ENCODE measurements at places on chromosomes 12 and 14.

DNA sequence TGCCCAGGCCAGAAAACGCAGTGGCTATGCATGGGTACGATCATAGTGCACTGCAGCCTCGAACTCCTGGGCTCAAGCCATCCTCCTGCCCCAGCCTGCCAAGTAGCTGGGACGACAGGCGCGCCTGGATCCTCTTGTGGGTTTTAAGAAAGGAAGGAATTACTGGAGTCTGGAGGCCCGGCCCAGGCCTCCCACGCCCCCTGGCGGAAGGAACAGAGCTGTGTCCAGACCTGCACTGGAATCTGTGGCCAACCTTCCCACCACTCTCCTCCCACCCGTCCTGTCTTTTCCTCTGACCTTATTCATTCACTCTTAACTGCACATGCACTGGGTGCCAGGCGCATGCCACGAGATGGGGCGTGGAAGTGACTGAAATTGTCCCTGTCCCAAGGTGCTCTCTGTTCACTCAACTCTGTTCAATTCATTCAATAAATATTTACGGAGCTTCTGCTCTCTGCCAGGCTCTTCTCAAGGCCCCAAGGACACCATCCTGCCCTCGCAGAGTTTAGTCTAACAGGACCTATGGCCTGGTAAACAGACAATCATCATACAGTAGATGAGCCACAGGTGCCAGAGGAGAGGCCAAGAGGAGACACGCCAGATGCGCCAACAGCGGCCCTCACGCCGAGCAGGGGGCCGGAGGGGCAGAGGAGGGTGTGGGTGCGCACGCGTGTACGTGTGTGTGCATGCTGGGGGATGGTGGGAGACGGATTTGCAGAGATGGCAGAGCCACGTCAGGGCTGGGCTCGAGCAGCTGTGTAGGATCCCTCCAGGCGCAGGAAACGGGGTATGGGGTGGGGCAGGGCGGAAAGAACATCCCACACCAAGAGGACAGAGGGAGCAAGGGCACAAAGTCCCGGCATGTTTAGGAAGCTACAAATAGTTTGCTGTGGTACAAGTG is 13.7 kb upstream of the TMEM106C start:
- DNase-seq: peak; percentile 94

DNA sequence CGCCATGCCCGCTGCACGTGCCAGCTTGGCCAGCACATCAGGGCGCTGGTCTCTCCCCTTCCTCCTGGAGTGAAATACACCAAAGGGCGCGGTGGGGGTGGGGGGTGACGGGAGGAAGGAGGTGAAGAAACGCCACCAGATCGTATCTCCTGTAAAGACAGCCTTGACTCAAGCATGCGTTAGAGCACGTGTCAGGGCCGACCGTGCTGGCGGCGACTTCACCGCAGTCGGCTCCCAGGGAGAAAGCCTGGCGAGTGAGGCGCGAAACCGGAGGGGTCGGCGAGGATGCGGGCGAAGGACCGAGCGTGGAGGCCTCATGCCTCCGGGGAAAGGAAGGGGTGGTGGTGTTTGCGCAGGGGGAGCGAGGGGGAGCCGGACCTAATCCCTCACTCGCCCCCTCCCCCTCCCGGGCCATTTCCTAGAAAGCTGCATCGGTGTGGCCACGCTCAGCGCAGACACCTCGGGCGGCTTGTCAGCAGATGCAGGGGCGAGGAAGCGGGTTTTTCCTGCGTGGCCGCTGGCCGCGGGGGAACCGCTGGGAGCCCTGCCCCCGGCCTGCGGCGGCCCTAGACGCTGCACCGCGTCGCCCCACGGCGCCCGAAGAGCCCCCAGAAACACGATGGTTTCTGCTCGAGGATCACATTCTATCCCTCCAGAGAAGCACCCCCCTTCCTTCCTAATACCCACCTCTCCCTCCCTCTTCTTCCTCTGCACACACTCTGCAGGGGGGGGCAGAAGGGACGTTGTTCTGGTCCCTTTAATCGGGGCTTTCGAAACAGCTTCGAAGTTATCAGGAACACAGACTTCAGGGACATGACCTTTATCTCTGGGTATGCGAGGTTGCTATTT is 914 bp upstream of the CCND2 start:
- peak; percentile 87 for DNase-seq

DNA sequence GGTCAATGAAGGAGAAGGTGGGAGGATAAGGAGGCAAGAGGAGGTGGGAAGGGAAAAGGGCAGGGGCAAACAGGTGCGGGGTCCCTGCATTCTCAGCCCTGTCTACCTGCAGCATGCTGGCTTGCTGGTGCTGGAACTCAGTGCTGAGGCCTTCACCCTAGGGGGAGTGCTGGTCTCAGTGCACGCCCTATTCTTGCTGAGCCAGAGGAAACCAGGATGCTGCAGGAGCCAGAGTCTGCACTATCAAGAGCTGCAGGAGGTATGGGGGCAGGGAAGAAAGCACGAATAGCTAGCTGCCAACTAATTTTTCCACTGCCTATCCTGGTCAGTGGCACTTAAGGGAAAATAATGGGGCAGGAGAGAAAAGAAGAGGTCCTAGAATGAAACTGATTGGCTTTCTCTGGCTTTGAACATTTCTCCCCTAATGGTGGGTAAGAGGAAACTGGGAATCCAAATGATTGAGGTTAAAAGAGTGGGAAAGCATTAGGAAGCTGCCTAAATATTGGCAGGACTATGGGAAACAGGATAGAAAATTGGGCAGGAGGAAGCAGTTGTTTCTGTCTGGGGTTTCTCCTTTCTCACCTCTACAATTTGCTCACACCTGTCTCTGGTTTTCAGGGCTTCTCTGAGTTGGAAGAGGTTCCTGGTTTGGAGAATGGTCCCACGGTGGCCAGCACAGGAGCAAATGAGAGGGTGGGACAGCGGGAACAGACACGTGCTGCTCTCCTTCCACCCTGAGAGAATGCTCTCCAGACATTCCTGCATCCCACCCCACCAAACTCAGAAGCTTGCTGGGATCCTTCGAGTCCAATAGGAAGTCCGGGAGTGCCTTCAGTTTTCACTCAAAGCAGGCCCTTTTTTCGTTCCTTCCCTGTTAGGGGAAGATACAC is 1.9 kb downstream of the TMEM253 start:
- DNase-seq: no peak

DNA sequence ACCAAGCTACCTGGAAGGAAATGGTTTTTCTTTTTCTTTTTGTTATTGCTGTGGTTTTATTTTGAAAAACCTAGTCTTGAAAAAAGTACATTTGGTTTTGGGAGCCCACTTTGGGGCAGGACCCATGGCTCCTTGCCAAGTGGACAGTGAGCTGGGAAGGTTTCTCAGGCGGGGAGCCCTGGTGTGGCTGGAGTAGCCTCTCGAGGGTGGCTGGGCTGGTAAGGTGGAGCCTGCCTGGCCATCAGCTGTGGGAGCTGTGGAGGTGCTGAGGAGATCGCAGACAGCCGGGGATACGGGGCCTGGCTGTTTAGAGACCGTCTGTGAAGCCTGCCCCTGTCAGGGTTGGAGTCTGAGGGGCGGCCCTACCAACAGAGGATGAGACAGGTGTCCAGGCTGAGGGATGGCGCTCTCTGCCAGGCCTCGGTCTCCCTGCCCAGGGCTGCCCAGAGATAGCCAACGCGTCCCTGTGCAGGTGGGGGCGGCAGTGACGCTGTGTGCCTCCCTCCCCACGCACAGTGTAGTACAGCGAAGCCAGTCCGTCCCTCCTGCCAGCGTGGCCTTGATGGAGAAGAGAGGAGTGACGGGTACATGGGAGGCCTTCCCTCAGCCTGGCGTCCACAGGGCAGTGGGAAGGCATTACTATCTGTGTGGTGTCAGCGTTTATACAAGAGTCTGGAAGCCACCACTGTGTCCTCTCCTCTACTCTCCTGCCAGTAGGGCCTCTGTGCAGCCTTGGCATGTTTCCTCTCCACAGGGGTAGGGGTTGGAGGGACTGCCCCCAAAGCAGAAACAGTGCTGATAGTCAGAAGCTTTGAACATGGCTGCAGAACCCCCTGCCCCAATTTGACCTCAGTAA is 5.9 kb downstream of the RIN3 start:
- DNase-seq: no peak

DNA sequence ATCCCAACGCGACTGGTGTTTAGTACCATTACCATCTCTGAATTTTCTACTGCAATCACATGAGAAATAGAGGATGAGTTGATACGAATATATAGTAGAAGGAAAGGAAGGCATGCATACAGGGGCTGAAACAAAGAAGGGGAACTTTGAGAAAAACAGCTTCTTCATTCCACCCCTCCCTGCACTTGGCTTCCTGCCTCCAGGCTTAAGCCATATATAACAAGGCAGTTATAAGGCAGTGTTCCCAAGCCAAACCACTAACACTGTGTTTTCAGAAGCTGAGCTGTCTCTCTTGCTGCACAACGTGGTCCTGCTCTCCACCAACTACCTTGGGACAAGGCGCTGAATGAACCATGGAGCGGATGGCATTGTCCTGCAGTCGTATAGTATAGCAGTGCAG is 11.0 kb downstream of the LETMD1 start:
- DNase-seq: no peak

GRCh38 chr14:90049390-90049789 is 12.4 kb upstream of the KCNK13 start:
- no peak for DNase-seq

GRCh38 chr12:30423330-30423729 is 272.3 kb downstream of the IPO8 start:
- no peak for DNase-seq

DNA sequence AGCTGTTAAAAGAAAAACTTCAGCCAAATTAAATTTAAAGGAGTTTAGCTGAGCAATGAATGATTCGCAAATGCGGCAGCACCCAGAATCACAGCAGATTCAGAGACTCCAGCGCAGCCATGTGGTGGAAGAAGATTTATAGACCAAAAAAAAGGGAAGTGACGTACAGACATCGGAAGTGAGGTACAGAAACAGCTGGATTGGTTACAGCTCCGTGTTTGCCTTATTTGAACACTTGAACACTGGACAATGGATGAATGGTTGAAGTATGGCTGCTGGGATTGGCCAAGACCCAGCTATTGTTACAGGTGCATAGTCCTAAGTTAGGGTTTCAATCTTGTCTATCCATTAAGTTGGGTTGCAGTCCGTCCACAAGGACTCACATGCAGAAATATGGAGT is 42.6 kb downstream of the GALNT8 start:
- DNase-seq: no peak

DNA sequence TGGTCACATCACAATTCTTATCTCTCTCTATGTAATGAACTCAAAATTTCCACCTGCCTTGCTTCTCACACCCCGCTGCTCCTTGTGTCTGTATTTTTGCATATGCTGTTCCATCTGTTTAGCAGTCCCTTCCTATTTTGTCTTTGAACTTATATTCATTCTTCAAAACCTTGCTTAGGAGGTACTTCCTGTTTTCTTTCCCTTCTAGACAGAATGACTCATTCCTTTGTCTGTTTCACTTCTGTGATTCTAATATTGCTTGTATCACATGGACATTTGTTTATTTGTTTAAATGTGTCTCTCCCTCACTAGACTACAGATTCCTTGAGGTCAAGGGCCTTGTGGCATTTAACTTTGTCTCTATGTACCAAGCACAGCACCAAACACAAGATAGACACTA is 424.2 kb downstream of the ETNK1 start:
- no peak for DNase-seq

- no peak for DNase-seq
Observed at GRCh38 chr14:90319173-90319572, 12.6 kb downstream of the NRDE2 start.

- DNase-seq: no peak
Observed at GRCh38 chr12:89797436-89797835, 88.8 kb upstream of the ATP2B1 start.

GRCh38 chr12:11881835-11882234 is 188.9 kb upstream of the BCL2L14 start:
- DNase-seq: no peak

DNA sequence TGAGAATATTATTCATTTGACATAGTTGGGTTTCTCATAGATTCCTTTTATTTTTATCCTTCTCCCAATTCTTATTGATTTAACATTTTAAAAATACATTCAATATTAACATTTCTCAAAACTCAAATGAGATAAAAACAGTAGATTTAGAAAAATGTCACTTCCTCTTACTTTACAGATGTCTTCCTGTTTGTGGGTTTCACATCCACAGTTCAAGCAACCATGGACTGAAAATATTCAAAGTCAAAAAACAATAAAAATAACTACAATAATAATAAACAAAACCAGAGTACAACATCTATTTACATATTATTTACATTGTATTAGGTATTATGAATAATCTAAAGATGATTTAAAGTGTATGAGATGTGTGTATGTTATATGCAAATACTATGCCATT is 111.3 kb upstream of the SLC16A7 start:
- no peak for DNase-seq

DNA sequence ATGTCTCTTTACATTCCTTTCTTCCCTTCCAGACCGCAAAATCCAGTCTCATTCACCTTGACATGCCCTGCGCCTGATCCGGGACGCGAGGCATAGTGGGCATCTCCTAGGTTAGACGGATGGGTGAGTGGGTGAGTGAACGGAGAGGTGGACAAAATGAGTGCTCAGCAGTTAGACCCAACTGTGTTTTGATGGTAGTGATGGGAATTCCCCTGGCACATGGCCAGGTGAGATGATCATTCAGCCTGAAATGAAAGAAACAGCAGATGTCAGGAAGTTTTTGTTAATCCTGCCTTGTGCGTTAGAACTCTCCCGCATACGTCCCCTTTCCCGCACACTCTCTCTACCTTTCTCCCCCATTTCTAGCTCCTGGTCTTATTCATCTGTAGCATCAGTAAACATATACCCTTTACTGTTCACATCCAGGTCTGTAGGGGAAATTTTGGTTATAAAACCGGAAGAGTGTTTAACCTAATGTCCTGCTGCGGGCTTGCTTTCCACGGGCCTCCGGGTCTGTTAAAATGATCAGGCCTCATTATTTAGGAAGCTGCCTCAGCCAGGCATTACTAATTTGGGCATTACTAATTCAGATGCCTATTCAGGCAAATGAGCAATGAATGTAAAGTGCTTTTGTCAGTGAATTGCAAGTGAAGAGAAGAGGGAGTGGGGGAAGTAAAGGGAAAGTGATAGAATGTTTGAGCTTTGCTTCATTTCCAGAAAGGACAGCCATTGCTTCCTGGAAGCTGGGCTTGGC is 172.8 kb downstream of the ETV6 start:
- no peak for DNase-seq

DNA sequence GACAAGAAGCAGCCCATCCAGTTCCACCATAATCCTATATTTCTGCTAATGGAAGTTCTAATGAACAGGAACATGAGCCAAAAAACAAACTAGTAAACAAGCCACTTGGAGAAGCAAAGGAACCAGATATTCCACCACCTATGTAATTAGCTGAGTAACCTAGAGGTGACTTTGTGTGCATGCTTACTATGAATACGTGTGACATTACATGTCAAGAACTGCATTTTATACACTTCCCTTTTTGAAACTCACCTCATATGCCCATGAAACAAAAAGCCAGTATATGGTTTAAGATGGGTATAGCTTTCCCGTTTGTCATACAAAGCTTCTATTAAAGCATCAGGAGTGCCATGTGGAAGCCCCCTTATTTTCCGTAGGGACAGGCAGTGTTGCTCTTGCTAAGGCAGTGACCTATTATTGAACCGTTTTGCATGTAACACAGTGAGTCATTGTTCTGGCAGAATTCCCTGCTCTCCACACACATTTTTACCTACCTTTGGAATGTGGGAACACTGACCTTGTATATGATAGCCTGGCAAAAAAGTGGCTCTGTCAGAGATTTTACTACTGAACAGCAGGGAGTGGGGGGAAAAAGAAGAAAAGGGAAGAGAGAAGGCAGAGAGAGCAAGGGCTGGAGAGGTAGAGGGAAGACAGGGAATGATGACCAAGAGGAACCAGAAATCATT is 34.8 kb upstream of the FRMD6 start:
- peak; percentile 79 for DNase-seq

GRCh38 chr14:68580671-68581070 is 212.2 kb downstream of the ZFP36L1 start:
- DNase-seq: no peak

- no peak for DNase-seq
Observed at GRCh38 chr12:7001921-7002591, 16.2 kb downstream of the LPCAT3 start.
